ENCODE measurements at places on chromosomes 5 and 9.

- no peak for DNase-seq
Measured at GRCh38 chr5:491856-492155, 32.4 kb downstream of the SLC9A3 start.

- DNase-seq: no peak
Measured at GRCh38 chr5:132020568-132021339, 9.3 kb upstream of the ACSL6 start.

DNA sequence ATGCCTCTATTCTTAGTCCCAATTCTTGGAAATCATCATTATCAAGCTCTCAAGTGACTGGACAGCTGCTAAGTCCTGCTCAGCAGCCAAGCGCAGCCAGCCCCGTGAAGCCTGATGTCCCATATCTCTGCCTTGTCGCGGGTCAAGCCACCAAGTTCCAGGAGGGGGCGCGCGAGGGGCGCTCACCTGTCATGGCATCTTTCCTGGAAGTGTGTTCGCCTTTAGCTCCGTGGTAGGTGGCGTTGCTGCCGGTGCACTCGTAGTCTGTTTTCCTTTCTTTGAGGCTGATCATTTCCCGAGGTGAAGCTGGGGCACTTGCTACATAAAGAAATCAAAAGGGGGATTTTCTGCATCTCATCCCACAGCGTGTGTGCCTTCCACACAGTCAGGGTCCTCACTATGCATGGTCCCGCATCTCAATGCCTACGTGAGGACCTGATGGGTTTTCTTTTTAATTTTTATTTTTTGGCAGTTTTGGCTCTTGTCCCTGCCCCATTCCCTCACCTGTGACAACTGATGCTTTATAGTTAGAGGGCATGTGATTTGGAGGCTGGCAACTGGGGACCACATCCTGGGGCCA lies 227.0 kb upstream of the DAP start:
- peak; percentile 57 for DNase-seq

DNA sequence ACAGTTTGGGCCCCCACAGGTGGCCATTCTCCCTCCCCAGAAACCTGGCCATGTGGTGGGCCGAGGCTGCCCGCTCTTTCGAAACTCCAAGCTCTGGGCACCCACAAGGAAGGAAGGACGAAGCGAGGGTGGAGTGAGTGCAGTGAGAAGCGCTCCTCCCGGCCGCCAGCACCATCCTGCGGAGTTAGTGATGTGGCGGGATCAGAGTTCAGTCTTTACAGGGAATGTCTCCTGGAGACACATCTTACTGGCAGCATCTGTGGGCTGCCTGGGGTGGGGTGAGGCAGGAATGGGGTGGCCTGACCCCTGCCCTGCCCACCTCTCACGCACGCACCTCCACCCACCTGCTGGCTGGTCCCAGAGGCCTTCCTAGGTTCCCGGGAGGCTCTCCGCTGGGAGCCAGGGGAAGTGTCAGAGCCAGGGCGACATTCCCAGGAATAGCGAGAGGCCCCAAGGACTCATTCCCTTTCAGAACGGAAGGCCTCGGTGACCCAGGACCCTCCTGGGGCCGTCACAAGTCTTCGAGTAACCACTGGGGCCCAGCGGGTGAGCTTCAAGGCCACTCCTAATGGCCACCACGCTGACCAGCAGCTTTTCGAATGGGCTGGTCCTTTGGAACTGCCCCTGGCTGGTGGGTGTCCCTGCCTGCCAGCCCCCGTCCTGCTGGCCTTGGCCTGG lies 5.5 kb upstream of the RNU6ATAC start:
- DNase-seq: no peak

- DNase-seq: no peak
Measured at GRCh38 chr5:40410231-40410861, 269.4 kb upstream of the PTGER4 start.

DNA sequence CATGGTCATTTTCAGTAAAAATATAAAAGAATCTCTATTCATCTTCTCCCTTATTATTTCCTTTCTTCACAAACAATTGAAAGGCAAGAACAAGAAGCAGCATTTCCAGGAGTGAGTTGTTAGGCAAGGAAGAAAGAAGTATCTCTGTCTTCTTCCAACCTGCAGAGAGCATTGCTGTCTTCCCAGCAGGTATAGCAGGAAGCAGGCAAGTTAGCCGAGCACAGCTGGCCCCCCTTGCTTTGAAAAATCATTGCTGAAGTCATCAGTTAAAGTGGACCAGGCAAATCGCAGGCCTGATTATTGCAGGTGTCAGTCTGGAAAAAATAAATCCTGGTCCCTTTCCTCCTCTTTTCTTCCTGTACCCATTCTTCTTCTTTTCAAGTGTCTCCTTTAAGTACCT lies 353.1 kb upstream of the BRINP1 start:
- no peak for DNase-seq

GRCh38 chr5:64973215-64973614 lies 204.5 kb downstream of the CWC27 start:
- no peak for DNase-seq

DNA sequence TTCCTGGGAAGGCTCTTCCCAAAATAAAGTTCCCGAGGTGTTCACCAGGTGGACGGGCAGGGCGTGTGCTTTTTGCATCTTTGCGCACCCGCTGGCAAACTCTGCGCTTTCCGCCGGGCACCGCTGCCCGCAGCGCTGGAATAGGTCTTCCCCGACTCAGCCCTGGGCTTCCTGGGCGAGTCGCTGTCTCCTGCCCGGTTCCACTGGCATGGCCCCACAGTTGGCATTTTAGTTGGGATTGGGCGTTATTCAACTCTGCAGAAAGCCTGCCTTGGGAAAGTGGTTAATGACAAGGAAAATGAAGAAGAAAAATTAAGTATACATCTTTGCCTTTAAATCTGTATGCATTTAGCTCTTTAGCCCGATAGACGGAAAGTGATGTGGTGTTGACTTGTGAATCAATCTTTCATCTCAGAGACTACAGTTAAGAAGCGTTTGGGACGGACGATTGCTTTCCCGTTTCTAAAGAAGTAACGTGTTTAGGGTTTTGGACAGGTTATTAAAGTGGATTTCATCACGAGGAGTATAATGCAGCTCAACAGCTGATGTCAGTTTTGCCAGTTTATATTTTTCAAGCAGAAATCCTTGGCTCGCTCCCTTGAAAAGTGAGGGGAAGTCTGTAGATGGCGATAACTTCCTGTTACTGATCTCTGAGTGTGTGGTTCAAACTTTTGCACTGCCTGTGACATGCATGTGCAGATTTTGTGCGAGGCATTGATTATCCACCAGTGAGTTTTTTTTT lies 946 bp downstream of the ADCY2 start:
- no peak for DNase-seq

GRCh38 chr5:32278406-32278805 lies 34.3 kb downstream of the MTMR12 start:
- no peak for DNase-seq

DNA sequence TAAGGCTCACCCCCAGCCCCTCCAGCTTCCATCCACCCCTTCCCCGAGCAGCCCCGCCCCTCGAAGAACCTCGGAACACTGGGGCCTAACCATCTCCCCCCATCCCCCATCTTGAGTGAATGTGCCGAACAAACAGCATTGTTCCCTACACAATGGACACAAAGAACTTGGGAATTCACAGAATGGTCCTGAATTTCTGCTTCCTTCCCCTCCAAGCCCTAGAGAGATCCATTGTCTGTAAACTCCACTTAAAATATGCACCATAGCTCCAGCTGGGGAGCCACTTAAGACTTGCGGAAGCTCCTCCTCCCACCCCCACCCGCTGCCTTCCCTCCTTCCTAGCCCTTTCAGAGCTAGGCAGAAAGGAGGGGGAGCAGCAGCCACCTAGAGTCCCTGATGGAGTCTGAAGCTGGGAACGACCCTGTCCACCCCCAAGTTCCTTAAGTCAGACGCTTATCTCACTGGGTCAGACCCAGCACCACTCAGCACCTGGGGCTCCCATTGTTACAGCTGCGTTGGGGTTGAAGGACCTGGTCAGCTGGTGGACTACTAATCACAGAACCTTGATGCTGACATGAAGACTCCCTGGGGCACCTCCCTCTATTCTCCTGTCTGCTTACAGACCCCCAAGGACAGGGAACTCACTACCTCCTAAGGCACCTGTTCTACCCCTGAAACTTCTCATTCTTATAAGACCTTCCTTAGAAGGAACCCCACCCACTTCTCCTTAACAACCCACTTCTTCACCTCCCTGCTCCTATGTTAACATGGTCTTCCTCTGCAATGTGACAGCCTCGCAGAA lies 61.4 kb downstream of the PCDH1 start:
- no peak for DNase-seq

DNA sequence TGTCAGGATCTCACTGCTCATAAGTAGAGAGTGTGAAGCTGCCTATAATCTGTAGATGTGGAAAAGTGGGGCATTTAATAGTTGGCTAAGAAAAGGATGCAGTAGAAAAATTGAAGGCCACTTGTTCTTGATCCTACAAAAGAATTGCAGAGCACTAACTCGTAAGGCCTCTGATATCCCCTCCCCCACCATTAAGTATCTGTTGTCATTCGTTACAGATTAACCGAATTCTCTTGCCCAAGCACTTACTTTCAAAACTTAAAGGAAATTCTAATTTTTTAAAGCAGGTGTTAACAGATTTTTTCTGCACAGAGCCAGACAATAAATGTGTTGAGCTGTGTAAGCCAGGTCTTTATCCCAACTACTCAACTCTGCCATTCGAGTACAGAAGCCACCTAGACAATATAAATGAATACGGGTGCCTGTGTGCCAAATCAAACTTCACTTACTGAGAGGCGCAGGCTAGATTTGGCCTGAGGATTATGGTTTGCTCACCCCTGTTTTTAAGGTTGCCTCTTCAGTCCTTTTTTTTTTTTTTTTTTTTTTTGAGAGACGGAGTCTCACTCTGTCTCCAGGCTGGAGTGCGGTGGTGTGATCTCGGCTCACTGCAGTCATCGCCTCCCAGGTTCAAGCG lies 234.8 kb downstream of the RFK start:
- DNase-seq: no peak

DNA sequence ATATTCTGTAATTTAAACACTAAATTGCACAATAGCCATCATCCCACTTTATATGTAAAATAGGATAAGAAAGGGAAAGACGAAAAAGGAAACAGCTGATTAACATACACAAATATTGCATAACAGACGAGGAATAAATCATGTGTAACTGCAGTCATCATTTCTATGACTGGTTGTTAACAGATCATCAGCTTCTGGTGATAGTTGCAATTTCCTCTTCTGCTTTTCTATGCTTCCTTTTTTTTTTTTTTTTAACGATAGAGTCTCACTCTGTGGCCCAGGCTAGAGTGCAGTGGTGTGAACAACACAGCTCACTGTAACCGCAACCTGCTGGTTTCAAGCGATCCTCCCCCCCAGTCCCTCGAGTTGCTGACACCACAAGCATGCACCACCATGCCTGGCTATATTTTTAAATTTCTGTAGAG lies 22.5 kb upstream of the JAKMIP2 start:
- DNase-seq: no peak

DNA sequence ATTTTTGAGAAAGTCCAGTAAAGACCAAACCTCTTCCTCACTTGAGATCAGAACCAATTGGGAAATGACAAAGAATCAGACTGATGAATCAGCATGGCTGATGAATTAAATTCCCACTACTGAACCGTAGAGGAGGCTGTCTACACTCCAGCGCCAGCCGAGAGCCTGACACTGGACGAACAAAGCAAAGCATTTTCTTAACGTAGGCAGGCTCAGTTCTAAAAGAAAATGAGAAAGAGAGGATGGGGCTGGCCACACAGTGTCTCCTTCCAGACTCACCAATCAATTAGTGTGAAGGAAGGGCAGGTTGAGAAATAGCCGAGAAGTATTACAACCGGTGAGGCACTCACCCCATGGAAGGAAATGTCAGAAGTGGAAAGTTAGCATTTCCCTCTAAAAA lies 49.4 kb downstream of the ITGA1 start:
- DNase-seq: no peak

DNA sequence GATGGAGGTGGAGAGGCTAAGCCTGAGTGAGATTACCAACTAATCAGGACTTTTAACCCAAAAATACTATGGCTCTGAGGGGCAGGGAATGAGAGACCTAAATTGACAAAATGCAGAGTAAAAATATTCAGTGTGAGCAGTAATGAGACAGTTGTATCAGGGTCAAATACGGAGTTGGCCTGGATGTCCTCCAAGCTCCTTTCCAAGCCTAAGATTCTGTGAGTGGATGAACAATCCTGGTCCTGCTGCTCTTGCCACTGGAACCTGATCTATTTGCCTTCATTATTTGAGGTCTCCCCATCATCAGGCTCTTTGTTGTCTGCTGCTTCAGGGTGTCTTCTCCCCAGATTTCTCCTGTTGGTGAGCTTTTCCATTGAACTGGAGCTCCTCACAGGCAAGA lies 1.1 kb downstream of the PDCD1LG2 start:
- DNase-seq: no peak

GRCh38 chr9:4501147-4501507 lies 10.9 kb downstream of the SLC1A1 start:
- no peak for DNase-seq

DNA sequence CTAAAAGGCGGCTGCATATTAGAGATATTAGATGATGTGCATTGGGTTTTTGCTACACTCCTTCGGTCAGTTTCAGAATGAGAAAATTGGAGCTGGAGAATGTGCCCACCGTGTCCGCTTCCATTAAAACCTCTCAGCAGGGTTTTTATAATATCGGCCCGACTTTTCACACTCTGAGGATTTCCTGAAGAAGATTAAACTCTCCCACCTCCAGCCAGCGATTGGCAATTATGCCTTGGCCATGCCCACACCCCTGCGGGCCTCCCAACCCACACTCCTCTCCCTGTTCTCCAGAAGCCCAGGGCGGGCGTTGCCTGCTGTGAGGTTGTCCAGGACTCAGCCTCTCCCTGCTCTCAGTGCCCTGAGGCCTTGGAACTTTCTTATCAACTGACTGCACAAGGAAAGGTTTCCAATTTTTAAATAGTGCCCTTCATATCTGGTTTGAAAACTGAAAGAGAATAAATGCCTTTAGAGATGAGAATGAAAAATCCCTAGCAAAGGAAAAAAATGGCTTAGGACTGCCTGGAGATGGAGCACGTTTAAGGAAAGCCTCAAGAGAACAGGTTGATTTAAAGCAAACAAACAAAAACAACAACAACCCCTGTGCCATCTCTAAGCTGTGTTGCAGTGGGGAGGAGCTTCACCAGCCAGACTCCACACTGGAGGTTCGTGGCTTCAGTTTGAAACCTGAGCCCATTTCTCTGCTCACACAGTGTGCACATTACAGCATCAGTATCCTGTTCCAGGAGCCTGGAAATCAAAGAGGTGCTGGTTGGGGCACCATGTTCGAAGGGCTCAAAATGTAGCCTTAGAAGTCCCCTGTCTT lies 292.9 kb downstream of the NSG2 start:
- DNase-seq: no peak

DNA sequence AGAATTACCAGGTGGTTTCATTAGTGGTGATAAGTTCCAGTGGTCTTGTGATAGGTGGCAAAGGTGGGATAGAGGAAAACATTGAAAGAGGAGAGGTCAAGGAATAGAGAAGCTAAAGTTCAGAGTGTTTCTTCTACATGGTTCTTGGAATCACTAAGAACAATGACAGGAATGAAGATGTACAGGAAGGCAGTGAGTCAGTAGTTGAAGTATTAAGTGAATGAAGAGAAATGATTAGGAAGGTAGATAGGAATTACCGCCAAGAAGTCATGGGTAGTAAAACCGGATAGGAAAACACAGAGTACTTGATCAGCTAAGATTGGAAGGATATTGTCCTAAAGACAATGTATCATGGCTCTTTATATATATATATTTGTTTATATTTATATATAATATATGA lies 37.9 kb upstream of the RASA1 start:
- DNase-seq: no peak

Data from GM19239 (cell line).